ENCODE measurements at places on chromosomes 11 and 22.
A peak's percentile ranks its signal among the peaks of the same experiment; 100 is the strongest.

- DNase-seq, result no peak
These were observed 118.4 kb downstream of the RBFOX2 start for GRCh38 chr22:35910003-35910769.

- DNase-seq, result no peak
These were observed 122.6 kb upstream of the SERPIND1 start for GRCh38 chr22:20651286-20651685.

DNA sequence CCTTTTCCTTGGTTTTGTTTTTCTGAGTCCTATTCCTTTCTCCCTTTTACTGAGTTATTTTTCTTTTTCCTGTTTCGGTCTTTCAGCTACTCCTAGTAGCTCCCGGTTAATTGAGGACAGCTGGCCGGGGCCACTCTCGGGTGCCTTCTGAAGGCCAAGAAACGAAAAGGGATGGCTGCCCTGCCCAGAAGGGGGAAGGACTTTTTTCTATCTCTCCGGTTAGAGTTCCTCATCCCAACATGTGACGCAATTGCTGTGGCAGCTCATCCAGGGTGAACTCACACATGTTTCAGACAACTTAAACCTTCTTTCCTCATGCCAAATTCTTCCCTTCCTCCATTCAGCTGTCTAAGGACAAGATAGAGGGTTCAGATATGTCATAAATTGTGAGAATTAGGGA is 83.6 kb downstream of the PIWIL4 start:
- DNase-seq, result no peak

GRCh38 chr22:45157907-45158306 is 5.8 kb upstream of the NUP50 start:
- DNase-seq, result no peak

- DNase-seq, result no peak
These were observed 34.5 kb upstream of the ETS1 start for GRCh38 chr11:128621601-128622501.

GRCh38 chr22:28381429-28382167 is 298.0 kb downstream of the TTC28 start:
- no peak for DNase-seq

DNA sequence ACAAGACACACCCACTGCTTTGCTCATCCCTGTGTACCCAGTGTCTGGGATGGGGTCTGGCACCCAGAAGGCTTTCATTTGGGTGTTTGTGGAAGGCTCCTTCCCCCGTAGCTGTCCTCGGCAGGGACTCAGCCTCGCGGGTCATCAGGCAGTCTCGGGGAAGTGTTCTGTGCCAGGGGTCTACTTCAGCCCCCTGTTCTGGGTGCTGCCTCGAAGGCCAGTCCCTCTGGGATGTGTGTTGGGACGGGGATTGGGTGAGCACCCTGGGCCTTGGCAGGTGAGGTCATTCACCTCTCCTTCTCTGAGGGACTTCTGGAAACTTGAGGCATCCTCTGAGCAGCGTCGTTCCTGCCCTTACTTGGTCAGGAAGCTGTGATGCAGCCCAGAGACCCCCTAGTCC is 65.5 kb downstream of the RPUSD4 start:
- DNase-seq, result no peak

DNA sequence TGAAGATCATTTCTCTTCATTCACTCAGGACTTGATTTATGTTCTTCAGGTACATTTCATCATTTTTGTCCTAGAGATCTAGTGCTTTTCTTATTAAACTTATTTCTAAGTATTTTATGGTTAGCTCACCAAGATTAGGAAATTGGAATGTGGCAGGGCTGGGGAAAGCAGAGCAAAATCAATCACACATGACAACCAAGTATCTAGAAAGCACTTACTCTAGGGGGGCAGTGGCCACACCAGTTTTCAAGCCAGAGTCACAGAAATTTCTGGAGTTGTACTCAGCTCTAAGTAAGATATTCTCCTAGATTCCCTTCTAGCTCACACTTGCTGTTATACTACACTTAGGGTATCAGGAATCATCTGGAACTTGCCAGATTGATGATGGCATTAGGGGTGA is 33.3 kb upstream of the MYEOV start:
- DNase-seq, result no peak

- no peak for DNase-seq
These were observed 263.0 kb downstream of the OPCML start for GRCh38 chr11:133269267-133269666.

DNA sequence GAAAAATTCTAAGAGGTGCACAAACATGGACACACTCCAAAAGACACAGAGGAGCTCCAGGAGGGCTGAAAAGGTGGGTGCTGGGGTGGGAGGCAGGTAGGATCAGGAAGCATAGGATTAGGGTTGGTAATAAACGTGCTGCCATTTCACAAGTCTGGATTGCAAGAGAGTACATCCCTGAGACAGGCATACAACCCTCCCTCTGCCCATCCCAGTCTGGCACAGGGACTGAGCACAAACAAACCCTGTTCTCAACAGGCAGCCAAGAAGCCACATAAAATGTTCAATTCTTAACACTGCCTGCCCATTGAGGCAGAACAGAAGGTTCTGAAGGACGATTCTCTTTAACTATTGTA is 18.5 kb downstream of the SLC35F2 start:
- no peak for DNase-seq

GRCh38 chr11:116773203-116774097 is 663 bp upstream of the BUD13 start:
- no peak for DNase-seq

DNA sequence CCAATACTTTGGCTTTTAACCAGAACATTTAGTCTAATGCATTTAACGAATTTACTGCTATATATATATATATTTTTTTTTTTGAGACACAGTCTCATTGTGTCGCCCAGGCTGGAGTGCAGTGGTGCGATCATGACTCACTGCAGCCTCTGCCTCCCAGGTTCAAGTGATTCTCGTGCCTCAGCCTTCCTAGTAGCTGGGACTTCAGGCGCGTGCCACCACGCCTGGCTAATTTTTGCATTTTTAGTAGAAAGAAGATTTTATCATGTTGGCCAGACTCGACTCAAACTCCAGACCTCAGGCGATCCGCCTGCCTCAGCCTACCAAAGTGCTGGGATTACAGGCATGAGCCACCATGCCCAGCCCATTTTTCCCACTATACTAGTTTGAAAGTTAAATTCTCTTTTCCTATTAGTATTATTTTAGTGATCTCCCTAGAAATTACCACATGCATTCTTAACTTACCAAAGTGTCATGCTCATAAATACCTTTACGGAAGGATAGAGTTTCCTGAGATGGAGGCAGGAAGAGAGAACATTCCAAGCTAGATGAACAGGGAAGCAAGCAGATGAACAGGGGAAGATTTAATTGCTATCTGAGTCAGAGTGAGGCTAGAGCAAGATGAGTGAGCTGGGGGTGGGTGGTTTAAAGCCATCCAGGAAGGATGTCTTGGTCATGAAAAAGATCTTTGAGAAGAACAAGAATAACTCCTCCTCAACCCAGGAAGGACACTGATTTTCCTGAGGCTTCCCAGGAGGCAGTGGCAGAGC is 4.4 kb upstream of the PGAP2 start:
- no peak for DNase-seq

GRCh38 chr11:31875866-31876560 is 64.9 kb upstream of the PAX6 start:
- no peak for DNase-seq

- peak; percentile 61 for DNase-seq
These were observed 14.4 kb upstream of the LRP5 start for GRCh38 chr11:68297812-68298658.

GRCh38 chr11:134357545-134357839 is 25.7 kb downstream of the GLB1L2 start:
- DNase-seq, result no peak

GRCh38 chr22:33350961-33351360 is 292.8 kb upstream of the SYN3 start:
- no peak for DNase-seq

GRCh38 chr22:38940811-38941384 is 16.5 kb upstream of the APOBEC3A start:
- no peak for DNase-seq

DNA sequence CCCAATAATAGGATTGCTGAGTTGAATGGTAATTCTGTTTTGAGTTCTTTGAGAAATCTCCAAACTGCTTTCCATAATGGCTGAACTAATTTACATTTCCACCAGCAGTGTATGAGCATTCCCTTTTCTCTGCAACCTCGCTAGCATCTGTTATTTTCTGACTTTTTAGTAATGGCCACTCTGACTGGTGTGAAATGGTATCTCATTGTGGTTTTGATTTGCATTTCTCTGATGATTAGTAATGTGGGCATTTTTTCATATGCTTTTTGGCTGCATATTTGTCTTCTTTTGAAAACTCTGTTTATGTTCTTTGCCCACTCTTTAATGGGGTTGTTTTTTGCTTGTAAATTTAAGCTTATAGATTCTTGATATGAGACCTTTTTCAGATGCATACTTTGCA is 97.4 kb downstream of the FDX1 start:
- no peak for DNase-seq

DNA sequence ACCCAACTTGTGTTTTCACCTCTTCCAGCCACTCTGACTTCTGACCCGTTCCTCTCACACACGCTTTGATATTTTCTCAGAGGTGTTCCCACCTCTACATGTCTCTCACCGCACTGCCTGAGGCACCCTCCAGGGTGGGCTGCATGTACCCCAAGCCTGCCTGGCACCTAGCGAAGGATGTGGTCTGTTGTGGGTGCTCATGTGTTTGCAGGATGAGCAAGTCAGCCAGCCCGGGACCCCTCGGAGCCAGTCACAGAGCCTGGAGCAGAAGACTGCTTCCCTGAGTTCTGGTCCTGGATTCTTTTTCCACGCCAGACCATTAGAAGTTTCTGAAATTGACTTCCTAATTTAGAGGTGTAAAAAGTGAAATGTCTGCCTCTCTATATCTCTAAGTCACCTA is 3.8 kb downstream of the GTSE1 start:
- no peak for DNase-seq

DNA sequence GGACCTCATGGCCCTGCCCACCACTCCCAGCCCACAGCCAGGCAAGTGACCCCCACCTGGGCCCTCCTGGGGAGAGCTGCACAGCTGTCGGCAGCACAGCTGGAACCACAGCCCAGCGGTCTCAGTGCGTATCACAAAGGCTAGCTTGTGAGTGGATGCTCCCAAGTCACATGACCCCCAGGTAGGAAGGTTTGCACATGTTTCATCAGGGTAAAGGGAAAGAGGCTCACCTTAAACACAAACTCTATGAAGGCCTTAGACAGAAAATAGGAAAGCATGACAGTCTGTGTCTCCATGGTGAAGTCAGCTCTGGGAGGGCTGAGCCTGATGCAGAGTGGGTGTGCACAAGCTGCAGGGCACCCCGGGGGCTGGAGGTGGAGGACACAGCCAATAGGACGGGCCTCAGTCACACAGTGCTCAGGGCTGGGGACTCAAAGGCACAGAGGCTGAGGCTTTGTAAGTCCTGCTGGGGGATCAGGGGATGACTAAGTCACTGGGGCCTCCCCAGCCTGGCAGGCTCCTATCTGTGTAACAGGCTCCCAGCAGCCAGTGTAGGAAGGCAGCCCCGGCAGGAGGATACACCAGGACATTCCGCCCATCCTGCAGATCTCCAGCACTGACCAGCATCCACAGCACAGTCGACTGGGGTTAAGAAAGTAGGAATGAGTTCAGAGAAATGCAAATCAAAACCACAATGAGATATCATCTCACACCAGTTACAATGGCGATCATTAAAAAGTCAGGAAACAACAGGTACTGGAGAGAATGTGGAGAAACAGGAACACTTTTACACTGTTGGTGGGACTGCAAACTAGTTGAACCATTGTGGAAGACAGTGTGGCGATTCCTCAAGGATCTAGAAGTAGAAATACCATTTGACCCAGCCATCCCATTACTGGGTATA is 22.0 kb downstream of the CELSR1 start:
- DNase-seq, result no peak

GRCh38 chr11:126766440-126766839 is 234.1 kb downstream of the KIRREL3 start:
- DNase-seq, result no peak

DNA sequence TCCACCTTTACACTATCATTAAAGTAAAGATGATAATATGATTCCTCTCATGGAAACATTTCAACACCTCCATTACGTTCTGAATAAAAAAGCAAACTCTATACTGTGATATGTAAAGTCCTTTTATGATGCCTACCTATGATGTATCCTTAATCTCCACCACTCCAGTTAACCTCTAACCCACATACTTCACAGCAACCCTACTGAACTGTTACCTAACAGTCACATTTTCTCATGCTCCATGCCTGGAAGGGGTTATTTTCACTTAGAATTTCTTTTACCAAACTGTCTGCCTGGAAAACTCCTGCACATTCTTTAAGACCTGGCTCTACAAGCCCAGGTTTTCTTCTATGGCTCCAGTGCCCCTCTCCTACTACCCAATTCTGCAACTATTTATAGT is 129.1 kb downstream of the FCHSD2 start:
- no peak for DNase-seq

- no peak for DNase-seq
These were observed 10.0 kb downstream of the DTX4 start for GRCh38 chr11:59181746-59182456.

- no peak for DNase-seq
These were observed 51.5 kb downstream of the RBFOX2 start for GRCh38 chr22:35977136-35977535.

- DNase-seq, result no peak
These were observed 33.7 kb downstream of the CYB5R2 start for GRCh38 chr11:7639643-7640025.

DNA sequence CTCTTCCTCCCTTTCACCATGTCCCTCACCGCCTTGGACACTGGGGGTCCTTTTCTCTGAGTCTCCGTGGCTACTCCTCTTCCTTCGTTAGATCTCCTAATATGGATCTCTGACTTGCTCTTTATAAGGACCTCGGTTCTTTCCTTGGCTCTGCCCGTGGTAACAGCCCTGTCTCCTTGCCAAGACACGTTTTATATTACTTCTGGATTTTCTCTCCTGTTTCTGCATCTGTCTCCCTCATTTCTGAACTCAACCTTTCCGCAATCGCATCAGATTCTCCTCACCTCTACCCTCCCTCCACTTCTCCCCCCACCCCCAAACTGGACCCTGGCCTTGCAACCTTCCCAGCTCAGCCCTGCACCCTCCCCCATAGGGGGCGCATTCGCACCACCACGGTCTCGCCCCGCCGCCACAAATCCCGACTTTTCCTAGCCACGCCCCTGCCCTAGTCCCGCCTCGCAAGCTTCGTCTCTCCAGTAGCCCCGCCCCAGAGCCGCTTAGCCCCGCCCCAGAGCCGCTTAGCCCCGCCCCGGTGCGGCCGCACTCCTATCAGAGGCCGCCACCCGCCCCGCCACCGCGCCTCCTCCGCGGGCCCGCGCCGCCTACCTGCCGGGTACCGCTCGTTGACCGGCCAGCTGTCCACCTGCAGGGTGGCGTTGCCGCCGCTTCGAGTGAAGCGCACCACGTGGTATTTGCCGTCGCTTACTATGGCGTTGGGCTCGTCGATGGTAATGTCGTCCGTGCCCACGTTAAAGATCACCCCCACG is 39.0 kb downstream of the SLC22A12 start:
- no peak for DNase-seq

GRCh38 chr11:125345421-125346178 is 150.5 kb downstream of the FEZ1 start:
- no peak for DNase-seq
